ENCODE measurements at places on chromosomes 12 and 14.
A peak's percentile ranks its signal among the peaks of the same experiment; 100 is the strongest.

DNA sequence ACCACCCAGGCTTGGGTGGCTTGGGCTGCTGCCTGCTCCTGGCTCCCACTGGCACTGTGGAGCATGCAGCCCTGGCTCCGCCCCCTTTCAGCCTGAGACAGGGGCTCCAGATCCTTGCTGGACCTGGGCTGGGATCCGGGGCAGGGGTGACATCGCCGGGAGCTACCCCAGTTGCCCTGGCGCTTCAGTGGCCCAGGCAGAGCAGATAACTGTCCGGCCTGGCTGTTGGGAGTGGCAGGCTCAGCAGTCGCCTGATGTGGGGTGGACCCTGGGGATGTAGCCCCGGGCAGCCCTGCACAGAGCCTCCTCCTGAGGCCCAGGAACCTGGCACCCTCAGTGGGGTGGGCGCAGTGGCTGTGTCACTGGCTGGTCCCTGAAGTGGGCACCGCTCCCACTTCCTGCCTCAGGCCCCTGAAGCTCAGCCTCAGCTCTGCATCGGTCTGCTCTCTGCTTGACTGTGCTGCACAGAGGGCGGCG, 57.9 kb downstream of the FUT8 start:
- DNase-seq, result no peak

GRCh38 chr12:29073631-29074239, 75.3 kb upstream of the FAR2 start:
- DNase-seq, result peak; percentile 23

- peak; percentile 74 for DNase-seq
Measured at GRCh38 chr12:113142173-113142885, 6.8 kb upstream of the RASAL1 start.

GRCh38 chr12:117450209-117450608, 88.8 kb upstream of the NOS1 start:
- DNase-seq, result no peak

DNA sequence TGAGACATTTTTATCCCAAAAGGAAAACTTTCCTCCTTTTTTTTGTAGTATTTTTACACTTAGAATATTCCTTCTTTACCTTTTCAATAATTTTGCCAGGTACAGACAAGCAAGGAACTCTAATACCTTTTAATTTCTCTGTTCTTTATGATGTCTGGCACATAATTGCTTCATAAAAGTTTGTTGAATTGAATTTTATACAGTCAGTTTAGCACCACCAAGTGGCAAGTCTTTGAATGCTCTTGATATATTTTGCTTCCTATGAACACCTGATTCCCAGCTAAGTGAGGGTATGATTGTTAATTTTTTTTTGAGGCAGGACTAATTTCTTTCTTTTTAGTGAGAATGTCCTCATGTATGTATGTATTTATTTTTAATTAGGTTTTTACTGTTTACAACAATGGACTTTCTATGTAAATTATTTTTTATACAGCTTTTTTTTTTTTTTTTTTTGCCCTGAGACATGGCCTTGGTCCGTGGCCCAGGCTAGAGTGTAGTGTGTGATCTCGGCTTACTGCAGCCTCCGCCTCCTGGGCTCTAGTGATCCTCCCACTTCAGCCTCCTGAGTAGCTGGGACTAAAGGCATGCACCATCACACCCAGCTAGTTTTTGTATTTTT, 6.9 kb downstream of the TBC1D15 start:
- peak; percentile 12 for DNase-seq

- DNase-seq, result no peak
Measured at GRCh38 chr12:88419794-88420193, 160.5 kb downstream of the KITLG start.

DNA sequence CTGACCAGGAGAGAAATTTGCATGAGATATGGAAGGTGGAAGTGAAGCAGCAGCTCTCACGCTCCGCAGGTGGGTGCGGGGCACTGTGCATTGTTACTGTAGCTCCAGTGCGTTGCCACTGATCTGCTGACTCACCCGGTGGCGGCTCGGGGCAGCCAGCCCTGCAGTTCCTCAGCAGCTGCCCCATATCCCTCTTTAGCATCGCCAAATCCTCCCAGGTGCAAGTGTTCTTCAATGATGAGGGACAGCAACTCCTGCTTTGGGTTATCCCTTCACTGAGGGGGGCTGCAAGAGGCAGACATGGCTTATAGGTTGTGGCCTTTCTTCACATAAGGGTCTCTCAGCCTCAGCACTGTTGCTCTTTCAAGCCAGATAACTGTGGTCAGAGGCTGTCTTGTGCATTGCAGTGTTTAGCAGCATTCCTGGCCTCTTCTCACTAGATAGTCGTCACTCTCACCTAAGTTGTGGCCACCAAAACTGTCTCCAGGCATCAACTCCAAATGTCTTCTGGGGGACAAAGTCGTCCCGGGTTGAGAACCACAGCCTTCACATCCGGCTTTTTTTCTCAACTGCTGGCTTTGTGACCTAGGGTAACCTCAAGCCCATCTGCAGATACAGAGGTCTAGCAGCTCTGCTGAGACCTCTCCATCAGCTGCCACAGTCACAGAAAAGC, 180.8 kb downstream of the EFCAB11 start:
- DNase-seq, result peak; percentile 76

DNA sequence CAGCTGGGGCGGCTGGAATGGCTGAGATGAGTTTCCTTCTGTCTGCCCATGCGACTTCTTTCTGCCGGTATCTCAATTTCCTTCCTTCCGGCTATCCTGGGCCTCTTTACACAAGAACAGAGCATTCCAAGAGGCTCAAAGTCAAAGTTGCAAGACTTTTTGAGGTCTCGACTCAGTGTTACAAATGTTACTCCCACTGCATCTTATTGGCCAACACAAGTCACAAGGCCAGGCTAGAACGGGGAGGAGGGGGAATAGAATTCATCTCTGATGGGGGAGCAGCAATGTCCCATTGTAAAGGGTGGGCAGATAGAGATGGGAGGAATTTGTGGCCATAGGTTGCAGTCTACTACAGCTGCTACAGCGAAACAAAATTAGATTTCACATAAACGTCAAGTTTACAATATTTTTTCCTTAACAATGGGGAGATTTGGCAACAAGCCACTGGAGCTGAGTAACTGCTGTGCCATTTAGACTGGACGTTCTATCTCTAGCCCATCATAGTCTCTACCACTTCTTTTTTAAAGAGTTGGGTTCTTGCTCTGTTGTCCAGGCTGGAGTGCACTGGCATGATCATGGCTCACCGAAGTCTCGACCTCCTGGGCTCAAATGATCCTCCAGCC, 9.5 kb upstream of the NYNRIN start:
- no peak for DNase-seq

- no peak for DNase-seq
Measured at GRCh38 chr14:74549588-74549987, 56.0 kb downstream of the ISCA2 start.
